HT-29 (cell line): ENCODE measurements at places on chromosomes 12 and 14. TPM values are rescaled to one million over a fixed set of nuclear protein-coding genes. Genes with fewer than 3 reads are reported as not detected.

Gene KLRG1
- not detected in 2 replicates for total RNA-seq

Gene RAPGEF3
- 38.2 and 44.1 TPM in 2 replicates for total RNA-seq

Gene A2M
- total RNA-seq: not detected in 2 replicates

Gene C12orf50
- not detected in 2 replicates for total RNA-seq

Gene OR10A7
- total RNA-seq: not detected in 2 replicates

Gene SERPINA12
- not detected in 2 replicates for total RNA-seq

DNA sequence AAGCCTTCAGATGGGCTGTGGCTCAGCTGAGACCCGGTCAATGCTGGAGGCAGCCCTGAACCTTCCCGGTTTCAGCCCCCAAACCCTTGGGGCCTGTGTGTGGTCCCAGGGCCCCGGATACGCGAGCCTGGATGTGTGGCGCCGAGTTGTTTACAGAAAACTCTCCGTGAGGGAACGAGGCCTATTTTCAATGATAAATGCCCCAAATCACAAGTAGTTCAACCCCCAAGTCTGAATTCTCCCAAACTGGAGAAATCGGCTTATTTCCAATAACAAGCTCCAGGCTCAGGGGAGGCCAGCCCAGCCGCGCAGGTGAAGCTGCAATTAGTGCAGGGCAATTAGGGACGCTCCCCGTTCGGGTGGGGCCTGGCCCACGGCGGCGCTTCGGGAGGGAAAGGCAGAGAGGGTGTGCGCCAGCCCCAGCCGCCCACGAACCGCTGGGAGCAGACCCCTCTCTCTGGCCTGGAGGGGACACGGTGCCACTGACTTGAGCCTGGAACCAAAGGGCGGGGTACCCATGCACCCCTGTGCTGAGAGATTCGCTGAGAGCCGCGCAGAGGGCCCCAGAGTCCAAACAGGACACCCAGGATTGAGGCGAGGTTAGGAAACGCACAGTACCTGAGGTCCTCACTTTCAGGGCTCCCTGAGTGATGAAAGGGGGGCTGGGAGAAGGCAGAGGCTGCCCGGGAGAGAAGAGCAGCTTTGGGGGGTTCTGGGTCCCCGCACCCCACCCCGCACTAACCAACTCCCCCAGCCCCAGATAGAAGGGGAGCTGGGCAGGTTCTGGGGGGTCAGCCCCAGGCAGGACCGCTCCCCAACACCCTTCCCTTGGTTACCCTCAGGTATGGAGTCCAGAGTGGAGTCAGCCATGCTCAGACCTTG is 14.2 kb upstream of the ANKRD9 start:
- no peak for DNase-seq

GRCh38 chr12:120905856-120906384 is 1.8 kb upstream of the SPPL3 start:
- no peak for DNase-seq

DNA sequence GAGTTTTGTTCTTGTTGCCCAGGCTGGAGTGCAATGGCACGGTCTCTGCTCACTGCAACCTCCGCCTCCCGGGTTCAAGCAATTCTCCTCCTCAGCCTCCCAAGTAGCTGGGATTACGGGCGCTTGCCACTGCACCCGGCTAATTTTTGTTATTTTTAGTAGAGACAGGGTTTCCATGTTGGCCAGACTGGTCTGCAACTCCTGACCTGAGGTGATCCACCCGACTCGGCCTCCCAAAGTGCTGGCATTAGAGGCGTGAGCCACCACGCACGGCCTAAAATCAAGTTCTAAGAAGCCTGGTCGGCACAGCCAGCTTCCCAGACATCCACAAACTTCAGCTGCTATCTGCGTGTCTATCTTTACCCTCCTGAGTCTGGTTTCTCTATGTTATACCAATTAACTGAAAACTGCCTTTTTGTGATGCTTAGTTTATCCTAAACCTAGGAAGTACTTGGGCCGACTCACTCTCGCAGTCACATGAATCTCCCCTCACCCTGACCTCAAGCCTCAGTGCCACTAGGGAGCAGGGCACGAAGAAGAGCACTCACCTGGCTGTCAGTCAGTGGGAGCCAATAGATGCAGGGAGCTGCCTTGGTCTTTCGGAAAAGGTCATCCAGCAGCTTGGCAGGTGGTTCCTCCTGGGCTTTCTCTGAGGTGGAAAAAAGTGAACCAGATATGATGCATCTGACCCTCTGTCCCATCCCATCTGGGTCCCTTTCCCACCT is 3.4 kb upstream of the CDH24 start:
- no peak for DNase-seq

DNA sequence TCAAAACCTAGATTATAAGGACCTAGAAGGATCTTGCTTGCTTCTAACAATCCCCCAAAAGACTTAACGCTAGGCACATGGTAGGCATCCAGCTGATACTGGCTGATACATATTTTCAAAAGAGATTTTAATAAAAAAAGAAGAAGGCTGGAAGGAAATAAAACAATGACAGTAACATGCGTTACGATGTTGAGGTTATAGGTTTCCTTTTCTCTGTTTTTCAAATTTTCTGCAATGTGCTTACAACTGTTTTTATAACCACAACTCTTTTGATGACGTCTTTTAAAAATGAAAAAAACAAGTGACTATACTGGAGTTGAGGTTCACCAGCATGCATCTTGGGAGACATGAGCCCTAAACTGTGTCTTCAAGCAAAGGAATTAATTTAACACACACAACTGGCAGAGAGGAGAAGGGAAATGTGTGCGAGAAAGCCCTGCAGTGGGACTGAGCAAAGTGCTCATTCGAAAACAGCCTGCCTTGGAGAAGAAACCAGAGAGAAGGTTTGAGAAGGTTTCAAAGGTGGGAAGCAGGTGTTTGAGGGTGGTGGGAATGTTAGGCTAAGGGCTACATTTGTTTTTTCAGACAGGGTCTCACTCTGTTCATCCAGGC is 80.4 kb downstream of the DUSP16 start:
- DNase-seq: no peak

GRCh38 chr12:131390412-131391334 is 320.2 kb upstream of the SFSWAP start:
- peak; percentile 50 for DNase-seq

- no peak for DNase-seq
These were observed 20.4 kb downstream of the PIGH start for GRCh38 chr14:67579636-67580035.

DNA sequence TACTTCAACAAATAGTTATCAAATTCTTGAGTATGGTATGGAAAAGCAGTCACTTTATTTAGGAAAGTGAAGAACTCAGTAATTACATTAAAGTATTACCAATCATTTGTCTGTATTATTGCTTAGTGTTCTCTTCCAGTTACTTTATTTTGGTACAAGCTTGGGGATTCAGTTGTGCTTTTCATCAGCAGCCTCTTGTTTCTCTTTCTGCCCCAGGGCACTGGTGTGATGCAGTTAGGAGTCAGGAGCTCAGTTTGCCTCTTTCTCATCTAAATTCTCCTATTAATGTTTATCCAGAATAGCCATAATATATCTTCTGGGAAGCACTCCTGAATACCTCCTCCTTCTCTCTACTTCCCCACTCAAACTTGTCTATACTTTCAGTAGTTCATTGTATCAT is 25.7 kb downstream of the PMCH start:
- DNase-seq: no peak

DNA sequence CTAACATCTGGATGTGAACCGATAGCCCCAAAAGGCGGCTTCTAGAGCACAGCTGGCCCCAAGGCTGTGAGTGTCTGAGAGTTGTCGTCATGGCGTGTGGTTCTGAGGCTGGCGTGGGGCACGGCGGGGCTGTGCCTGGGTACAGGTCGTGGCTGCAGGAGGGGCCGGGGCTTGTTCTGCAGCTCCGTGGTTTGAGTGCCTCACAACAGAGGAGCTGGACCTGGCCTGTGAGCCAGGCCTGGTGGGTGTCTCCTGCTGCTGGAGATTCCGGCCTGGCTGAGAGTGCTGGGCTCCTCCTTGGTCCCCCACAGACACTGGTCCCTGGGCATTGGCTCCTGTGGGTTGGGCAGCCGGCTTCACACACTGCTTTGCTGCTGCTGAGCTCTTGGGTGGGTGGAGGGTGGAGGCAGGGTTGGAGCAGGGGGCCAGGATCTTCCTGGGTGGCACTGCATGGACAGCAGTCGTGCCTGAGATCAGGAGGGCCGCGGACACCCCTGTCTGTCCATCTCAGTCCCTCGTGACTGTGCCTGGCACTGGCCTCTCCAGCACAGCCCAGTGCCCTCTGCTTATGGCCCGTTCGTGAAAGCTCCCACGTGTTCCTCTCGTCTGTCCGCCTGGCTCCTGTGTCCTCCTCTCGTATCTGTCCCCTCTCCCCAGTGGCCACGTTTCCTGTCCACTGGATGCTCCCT is 31.8 kb upstream of the TEX22 start:
- DNase-seq: no peak

DNA sequence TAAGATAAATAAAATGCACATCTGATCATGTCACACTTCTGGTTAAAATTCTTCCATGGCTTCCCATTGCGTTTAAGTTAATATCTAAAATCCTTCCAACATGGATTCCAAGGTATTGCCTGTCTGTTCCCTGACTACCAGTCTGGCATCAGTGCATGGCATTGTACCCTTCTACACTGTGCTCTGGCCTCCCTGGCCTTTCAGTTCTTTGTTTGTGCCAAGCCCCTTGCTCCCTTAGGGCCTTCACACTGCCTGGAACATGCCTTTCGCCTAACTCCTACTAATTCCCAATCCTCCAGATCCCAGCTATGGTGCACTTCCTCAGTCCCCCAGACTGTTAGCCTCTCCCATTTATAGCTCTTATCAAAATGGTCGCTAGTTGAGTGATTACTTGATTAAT is 6.3 kb downstream of the CIPC start:
- DNase-seq: no peak

DNA sequence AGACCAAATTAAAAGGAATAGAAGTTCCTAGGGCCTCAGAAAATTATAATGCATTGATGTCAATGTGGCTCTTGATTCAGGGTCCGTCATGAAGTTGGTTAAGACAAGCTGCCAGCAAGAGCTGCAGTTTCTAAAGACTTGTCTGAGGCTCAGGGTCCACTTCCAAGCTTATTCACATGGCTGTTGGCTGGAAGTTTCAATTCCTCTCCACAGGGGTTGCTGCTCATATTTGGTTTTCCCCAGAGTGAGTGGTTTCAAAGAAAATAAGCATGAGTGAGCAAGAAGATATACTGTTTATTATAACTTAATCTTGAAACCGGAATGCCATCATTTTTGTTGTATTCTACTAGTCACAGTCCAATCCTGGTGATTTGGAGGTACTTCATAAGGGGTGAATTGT is 1247.4 kb downstream of the LRFN5 start:
- DNase-seq: no peak

- DNase-seq: peak; percentile 37
These were observed 17.2 kb downstream of the TRPV4 start for GRCh38 chr12:109815757-109816617.

GRCh38 chr12:94689002-94689645 is 38.8 kb upstream of the TMCC3 start:
- DNase-seq: no peak

DNA sequence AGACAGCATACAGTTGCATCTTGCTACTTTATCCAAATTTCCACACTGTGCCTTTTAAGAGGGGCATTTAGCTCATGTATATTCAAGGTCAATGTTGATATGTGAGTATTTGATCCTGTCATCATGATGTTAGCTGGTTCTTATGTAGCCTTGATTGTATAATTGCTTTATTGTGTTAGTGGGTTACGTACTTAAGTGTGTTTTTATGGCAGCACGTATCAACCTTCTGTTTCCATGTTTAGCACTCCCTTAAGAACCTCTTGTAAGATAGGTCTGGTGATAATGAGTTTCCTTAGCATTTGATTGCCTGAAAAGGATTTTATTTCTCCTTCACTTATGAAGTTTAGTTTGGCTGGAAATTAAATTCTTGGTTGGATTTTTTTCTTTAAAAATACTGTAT is 445.2 kb downstream of the NAV3 start:
- DNase-seq: no peak

DNA sequence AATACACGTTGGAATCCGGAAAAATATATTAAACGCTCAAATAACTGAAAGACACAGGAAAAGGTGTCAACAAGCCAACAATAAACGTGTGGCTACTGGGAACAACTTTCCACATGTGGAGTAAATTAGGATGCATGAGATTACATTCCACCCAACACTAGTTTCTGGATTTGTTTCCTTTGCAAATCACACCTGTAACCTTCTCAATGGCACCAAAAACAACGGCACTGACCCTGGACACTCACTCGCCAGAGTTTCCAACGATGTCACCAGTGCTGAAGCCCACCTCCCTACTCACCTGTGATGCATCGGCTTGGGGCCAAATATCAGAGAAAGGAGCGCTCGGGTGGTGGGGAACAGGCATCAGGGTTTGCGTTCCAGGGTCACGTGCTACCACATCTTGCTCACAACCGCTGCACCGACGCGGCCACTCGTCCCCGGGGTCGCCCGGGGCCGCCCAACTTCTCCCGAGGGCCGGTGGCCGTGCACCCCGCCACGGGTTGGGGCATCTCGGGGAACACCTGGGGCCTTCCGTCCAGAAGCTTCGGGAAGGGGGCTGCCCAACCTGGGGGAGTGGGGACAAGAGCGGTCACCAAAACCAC is 629 bp downstream of the PRDM4 start:
- peak; percentile 33 for DNase-seq

- no peak for DNase-seq
These were observed 29.4 kb downstream of the RPGRIP1 start for GRCh38 chr14:21309238-21309636.

DNA sequence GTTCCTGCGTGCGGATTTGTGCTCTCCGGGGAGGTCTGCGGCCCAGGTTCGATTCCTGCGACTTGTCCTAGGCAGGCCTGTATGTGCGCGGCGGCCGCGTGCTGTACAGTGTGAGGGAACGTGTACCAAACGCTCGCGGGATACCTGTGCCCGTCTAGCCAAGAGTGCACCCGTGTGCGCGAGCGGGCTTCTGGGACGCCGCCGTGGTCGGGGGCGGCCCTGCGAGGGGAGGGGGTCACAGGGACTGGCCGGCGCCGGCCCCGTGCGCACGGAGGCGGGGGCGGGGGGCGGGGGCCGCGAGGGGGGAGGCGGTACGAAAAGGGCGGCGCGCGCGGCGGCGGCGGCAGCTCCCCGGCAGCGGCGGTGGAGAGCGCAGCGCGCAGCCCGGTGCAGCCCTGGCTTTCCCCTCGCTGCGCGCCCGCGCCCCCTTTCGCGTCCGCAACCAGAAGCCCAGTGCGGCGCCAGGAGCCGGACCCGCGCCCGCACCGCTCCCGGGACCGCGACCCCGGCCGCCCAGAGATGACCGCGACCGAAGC is at the start of gene DLK1:
TSS of gene DLK1 (plus strand) at position 343 of the 536 bp plus-strand sequence. CDS start at position 520, 177 bp downstream.
- no peak for DNase-seq

DNA sequence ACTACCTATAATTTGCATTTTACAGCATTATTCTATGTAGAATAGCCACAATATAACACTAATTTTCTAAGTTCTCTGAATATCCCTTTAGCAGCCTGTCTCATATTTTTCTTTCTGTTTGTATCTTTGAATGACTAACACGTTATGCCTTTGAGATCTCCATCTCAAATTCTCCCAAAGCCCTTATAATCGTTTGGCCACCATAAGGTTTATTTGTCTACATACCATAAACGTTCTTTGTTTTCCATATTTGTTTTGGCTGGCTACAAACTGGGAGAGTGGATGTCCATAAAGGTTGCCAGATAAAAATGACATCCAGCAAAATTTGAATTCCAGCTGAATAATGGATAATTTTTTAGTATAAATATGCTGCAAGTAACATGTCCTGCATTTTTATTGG is 203.7 kb downstream of the STXBP6 start:
- no peak for DNase-seq
